ENCODE measurements at places on chromosomes 3 and 15.

GRCh38 chr3:65783117-65783516 is 255.6 kb downstream of the MAGI1 start:
- no peak for DNase-seq

DNA sequence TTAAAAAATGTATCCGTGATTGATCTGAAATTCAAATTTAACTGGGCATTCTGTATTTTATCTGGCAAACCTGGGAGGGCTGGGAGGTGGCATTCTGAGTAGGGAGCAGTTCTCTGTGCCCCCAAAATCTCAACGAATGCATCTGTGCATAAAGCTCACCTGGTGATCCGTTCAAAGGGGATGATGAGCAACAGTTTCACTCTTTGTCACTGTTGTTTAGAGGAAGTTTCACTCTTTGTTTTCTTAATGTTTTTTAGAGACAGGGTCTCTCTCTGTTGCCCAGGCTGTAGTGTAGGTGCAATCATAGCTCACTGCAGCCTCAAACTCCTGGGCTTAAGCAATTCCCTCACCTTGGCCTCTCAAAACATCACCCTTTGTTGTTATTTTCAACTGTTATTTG is 186.7 kb downstream of the SSR3 start:
- no peak for DNase-seq

GRCh38 chr15:98442379-98442833 is 205.9 kb upstream of the IGF1R start:
- DNase-seq: peak; percentile 26

- DNase-seq: no peak
These were observed 539.1 kb downstream of the MFSD1 start for GRCh38 chr3:159340877-159341500.

- DNase-seq: no peak
These were observed 19.7 kb downstream of the FOXP1 start for GRCh38 chr3:71563827-71564226.

- no peak for DNase-seq
These were observed 54.1 kb downstream of the TMEM44 start for GRCh38 chr3:194579091-194579606.

DNA sequence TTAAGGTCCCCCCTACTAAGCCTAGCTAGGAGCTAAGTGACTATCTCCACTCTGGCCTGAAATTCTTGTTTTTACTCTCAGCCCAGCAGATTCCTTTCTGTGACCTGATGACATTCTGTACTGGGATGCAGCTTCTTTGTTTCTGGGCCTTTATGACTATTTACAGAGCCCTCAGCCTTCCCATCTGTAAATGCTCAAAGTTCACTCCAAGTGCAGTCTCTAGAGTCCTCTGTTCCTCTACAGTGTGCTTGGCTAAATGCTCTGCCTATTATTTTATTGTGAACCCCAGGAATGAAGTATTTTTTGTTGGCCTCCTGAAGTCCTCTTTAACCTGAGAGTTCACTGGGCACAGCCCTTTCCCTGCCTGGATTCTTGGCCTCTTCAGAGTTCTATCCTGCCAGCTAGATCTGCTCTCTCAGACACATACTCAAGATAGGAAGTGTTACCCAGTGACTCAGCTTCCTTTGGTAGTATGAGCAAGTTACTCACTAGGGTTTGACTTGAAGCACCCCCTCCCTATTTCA is 278.1 kb upstream of the P2RY1 start:
- DNase-seq: no peak

- no peak for DNase-seq
These were observed 83.8 kb upstream of the ROPN1 start for GRCh38 chr3:124075753-124076152.

- no peak for DNase-seq
These were observed 102.3 kb downstream of the MYRIP start for GRCh38 chr3:39911465-39912309.

DNA sequence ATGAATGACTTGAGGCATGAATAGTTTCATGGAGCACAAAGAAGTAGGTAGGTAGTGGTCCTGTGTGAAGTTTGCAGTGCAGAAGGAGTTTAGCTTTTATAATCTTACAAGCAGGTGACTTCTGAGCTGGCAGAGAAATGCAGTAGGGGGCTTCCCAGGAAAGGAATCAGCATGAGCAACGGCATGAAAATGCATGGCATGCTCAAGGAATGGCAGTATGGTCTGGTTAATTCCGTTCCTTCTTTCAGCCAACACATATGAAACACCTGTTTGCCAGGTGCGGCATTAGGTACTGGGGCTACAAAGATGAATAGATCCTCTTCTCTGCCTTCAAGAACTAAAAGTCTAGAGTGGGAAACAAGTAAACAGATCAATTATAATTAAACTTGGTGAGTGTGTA is 138.0 kb upstream of the BHLHE40 start:
- DNase-seq: no peak

DNA sequence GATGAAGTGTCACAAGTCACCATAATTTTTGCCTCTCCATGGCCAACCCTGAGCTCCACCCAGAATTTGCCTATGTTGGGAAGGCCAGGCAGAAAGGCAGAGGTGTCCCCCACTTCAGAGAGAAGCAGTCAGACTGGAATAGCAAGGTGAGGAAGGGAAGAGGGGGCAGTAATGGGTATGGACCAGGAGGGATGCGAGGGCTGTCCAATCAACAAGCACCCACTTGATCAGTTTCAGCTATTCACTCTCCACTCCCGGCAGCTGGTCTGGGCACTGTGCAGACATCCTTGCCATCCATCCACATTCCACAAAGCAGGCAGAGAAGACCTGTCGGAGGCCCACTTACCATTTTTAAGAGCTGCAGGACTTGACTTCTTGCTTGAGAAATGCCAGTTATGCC is 43.5 kb upstream of the CTNNB1 start:
- DNase-seq: no peak

GRCh38 chr3:29934751-29935150 is 653.9 kb downstream of the RBMS3 start:
- DNase-seq: no peak

DNA sequence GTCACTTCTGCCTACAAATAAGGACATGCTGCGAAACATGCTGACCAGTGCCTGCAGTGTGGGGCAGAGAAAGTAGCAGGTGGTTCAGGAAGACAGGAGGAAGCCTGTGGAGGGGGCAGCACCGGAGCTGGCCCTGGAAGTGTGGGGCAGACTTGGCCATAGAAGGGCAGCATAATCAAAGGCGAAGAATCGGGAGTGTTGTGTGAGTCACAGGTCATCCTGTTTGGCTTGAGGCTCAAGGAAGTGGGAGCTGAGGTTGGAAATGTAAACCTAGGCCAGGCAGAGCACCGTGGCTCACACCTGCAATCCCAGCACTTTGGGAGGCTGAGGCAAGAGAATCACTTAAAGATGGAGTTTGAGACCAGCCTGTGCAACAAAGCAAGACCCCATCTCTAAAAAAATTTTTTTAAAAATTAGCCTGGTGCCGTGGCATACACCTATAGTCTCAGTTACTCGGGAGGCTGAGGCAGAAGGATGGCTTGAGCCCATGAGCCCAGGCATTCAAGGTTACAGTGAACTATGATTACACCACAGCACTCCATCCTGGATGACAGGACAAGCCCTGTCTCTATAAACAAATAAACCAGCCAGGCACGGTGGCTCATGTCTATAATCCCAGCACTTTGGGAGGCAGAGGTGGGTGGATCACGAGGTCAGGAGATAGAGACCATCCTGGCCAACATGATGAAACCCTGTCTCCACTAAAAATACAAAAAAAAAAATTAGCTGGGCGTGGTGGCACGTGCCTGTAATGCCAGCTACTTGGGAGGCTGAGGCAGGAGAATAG is 54.0 kb downstream of the FAM43A start:
- DNase-seq: no peak

DNA sequence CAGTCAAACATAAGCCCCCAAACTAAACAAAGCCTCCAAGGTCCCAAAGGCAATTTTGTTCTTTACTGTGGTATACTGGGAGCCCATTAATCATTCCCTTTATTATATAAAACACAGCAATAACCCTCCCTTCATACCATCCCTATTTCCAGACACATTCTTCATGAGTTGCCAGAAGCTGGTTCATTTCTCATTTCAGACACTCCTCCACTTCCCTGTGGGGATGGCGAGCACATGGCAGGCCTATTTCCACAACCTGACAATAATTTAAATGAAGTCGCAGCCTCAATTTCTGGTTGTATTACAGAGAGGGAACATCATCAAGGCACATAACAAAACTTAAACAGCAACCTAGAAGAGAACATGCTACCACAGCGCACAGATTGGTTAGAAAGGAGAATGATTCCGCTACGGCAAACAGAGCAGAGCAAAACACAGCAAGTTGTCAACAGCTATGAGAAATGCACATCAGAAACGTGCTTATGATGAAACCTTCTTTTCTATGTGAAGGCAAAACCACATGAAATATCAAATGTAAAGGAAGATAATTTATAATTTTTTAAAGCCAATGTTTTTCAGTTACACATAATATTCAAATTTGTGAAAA is 63.3 kb upstream of the ARHGEF3 start:
- DNase-seq: no peak

DNA sequence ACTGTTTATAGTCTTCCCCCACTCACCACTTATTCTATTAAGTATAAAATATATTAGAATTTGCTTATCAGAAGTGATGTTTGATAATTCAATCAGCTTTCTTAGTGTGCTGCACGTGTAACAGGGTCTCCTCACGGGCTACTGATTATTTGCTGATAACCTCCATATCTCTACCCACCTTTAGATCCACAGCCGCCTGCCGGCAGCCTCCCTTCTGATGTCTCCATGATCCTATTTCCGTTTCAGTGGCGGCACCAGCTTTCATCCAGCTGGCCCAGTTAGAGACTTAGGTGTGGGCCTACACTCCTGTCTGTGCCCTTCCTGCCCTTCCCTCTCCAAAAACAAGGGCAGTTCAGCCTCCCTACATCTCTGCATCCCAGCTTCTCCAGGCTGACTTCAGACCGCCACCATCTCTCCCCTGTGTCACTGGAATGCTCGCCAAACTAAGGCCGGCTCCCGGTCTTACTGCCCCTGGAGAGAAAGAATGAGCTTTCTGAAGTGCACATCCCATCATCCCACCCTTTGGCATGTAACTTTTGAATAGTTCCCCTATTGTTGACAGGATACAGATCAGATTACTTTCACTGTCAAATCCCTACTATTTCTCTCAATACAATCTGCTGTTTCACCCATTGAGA is 76.6 kb upstream of the PRTG start:
- no peak for DNase-seq

DNA sequence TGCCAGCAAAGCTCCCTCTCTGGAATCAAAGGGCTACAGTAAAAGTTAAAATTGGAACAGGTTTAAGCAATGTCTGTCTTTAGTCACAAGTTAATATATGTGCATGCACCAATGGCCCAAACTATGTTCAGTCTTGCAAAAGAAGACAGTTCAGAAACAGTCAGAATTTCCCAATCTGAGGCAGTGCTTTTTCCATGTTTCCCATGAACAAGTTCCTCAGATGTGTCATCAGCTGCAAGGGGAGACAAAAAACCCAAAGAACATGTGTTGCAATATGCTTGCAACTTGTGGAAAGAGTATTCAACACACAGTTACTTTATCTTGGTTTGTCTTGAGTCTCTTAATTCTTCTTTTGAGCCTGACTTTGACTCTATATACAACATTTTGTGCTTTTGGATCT is 148.4 kb downstream of the USP13 start:
- no peak for DNase-seq

- no peak for DNase-seq
These were observed 14.4 kb upstream of the STARD5 start for GRCh38 chr15:81338170-81339007.

DNA sequence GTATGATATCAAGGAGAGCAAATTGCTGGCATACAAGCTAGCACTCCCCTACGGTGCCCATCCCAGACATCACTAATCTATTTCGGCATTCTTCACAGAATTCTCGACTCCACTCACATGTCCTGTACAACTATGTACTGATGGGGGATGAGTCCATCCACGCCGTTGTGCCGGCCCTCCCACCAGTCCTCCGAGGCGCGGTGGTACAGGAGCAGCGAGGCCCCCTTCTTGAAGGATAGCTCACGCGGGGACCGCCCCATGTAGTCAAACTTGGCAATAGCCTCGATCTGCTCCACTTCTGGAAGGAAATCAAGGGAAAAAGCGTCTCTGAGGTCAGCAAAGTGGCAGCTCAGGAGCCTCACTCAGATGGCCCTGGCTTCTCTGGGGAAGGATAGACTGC is 31.0 kb upstream of the RAD18 start:
- DNase-seq: no peak

DNA sequence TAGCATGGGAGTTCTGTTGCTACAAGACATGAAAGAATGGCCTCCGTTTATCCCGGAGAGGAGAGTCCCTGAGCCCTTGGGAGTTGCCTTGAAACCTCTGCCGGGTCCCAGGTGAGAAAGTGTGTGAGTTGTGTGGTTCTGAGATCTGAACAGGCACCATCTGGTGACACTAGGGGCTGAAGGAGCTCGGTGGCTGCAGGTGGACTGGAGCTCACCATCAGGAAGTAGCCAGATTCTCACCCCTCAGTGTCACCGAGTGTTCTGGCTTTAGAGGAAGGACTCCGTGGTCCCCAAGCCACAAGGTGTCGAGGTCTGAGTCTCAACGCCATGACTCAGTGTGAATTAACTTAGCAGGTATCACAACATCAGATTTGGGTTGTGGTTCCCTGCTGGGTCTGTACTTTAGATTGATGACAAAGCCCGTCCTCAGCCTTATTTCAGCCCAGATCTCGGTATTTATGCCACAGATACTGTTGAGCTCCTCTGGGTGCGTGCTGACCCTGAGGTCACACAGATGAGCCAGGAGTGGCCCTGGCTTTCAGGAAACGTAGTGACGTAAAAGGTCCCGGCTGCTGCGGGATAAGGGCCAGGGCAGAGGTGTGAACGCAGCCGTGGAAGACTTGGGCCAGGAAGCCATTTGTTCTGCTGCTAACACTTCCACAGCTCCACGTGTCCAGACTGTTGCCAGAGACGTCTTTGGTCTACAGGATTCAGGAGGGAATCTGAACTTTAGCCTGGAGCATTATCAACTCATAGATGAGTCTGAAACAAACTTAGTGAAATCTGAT is 54.4 kb downstream of the PGPEP1L start:
- DNase-seq: no peak

GRCh38 chr3:120460862-120461261 is 10.1 kb upstream of the FSTL1 start:
- DNase-seq: no peak

DNA sequence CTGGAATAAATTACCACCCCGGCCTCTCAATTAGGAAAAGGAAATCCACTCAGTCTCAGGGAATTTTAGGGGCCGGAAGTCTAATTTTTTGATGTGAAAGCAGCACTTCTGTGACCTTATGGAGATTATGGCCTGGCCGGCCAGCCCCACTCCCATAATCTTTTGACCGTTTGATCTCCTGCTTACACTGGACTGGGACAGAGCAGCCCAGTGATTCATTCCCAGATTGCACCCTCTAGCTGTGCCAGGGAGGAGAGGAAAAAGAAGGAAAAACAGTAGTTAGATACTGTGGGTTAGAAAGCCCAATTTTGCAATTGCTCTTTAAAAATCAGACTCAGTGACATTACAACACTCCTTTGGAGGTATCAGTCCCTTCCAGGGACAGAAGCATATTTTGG is 32.4 kb downstream of the GJD2 start:
- DNase-seq: no peak

- no peak for DNase-seq
These were observed 65.1 kb downstream of the HMCES start for GRCh38 chr3:129343643-129344360.
